SW 1271 (cell line): ENCODE measurements at places on chromosomes 13 and 19.

- DNase-seq, result peak; percentile 25
Observed at GRCh38 chr13:95298971-95299621, 2.2 kb downstream of the ABCC4 start.

- no peak for DNase-seq
Observed at GRCh38 chr13:66234159-66234558, 996.0 kb downstream of the PCDH9 start.

DNA sequence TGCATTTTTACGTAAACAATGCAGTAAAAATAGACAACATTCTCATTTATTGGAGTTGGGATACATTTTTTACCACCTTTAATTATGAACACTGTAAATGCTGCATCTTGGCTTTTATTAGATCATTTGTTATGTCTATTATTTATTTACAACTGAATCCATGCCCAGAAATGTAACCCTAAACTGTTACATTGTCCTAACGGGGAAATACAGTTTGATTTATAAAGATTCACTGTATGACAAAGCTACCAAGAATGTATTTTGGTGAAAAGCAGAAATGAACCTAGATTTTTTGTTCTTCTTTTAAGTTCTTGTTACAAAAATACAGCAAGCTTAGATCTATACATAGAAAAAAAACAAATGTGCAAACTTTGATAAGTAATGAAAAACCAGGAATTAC is 1.1 kb downstream of the METTL21C start:
- DNase-seq, result no peak

DNA sequence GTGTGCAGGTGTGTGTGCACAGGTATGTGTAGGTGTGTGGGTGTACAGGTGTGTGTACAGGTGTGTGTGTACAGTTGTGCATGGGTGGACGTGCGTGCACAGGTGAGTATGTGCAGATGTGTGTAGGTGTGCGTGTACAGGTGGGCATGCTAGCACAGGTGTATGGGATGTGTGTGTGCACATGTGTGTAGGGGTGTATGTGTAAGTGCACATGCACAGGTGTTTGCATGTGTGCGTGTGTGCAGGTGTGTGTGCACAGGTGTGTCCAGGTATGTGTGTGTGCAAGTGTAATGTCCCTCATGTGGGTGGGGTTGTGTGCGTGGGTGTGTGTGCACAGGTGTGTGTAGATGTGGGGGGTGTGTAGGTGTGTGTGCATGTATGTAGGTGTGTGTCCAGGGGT is 27.5 kb upstream of the TFDP1 start:
- no peak for DNase-seq

DNA sequence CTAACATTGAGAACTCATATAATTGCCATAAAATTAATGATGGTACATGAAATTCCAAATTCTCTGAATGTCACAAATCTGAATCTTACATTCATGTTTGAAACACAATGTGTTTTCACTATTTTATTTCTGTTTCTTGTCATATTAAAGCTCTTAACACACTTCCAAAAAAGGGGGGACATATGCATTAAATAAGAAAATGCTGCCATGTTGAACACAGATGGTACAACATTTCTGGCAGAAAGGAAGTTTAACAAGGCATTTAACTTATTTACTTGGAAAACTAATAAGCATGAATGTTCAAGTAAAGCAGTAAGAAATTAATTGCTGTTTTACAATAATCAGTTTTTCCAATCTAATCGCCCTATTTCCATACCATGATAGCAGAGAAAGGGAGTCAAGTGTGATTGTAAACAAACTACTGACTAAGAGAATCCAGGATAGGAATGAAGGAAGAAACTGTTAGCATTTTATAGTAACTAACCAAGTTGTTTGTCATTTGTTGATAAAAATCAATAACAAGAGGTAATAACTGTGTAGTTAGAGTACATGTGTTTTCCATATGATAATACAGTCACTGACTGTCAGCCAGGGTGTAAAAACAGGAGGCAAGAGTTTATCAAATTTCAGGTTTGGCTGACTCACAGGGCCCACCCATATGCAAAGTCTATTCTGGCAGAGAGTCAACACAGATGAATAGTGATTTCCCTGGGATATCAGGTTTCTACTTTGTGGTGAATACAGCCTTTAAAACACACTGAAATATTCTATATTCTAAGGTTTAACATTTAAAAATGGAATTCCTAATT is 5.7 kb upstream of the FOXO1 start:
- DNase-seq, result no peak
